ENCODE measurements at places on chromosomes 12 and 14.

GRCh38 chr12:93025145-93026103, 96.3 kb upstream of the EEA1 start:
- no peak overlapping the region for H3K27ac ChIP-seq
- H3K4me3 ChIP-seq, result no peak overlapping the region
- H3K36me3 ChIP-seq, result no peaks in the 10 kb centered on the region

- no peaks in the 10 kb centered on the region for H3K36me3 ChIP-seq
- no peak for DNase-seq
- H3K4me3 ChIP-seq, result no peak overlapping the region
- H3K4me1 ChIP-seq, result peaks cover 30% of the 10 kb centered on the region
- H3K27me3 ChIP-seq, result no peaks in the 10 kb centered on the region
Measured at GRCh38 chr12:104669851-104670337, 213.1 kb downstream of the CHST11 start.

GRCh38 chr12:3697311-3697870, 55.5 kb downstream of the CRACR2A start:
- H3K4me3 ChIP-seq, result no peak overlapping the region
- DNase-seq, result no peak
- H3K27ac ChIP-seq, result no peak overlapping the region
- H3K4me1 ChIP-seq, result no peaks in the 10 kb centered on the region
- H3K36me3 ChIP-seq, result no peaks in the 10 kb centered on the region
- H3K27me3 ChIP-seq, result no peaks in the 10 kb centered on the region

- H3K36me3 ChIP-seq, result no peaks in the 10 kb centered on the region
- DNase-seq, result no peak
- H3K4me3 ChIP-seq, result no peak overlapping the region
Measured at GRCh38 chr12:121057794-121058193, 18.7 kb upstream of the OASL start.

GRCh38 chr12:127079636-127080035, 1187.3 kb upstream of the TMEM132C start:
- H3K4me1 ChIP-seq, result no peaks in the 10 kb centered on the region
- no peak overlapping the region for H3K27ac ChIP-seq
- H3K27me3 ChIP-seq, result no peaks in the 10 kb centered on the region
- DNase-seq, result no peak

DNA sequence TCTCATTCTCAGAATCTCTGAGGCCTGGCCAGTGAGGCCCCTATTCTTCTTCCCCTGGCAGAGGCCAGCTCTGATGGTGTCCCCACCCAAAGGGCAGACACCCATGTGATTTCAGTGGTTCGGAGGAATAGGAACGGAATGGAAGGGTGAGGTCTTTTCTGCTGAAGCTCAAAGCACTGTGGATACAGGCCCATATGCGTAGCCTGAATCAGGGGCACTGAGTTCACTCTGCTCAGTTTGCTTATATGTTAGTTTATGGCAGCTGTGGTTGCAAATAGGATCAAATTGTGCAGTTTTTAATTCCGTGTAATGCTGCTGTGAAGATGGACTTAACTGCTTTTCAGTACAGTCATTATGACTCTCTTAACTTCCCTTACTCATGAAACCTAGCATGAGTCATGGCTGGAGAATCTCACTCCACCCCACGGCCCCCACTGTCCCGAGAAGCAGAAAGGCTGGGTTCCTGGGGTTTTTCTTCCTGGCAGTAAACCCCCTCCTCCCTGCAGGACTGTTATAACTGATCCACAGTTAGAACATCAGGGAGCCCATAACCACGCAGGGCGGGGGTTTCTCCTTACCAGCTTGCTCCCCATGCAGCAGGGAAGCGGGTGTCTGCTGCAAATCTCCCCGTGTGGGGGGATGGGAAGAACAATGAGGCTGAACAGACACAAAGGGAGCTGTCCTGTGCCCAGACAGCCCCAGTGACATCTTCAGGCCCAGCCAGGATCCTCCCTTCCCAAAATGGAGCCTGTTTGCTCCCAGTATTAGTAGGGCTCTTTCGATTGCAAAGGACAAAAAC, 122.7 kb downstream of the SLC38A6 start:
- H3K27me3 ChIP-seq, result no peaks in the 10 kb centered on the region
- peaks cover 6% of the 10 kb centered on the region for H3K4me1 ChIP-seq
- no peak overlapping the region for H3K4me3 ChIP-seq
- no peak for DNase-seq
- peak overlapping the region; percentile 75 for H3K27ac ChIP-seq

GRCh38 chr14:70052990-70053389, 135.8 kb downstream of the SLC8A3 start:
- no peak overlapping the region for H3K4me3 ChIP-seq
- no peaks in the 10 kb centered on the region for H3K36me3 ChIP-seq
- no peak for DNase-seq
- H3K27ac ChIP-seq, result no peak overlapping the region
- H3K27me3 ChIP-seq, result no peaks in the 10 kb centered on the region

- H3K36me3 ChIP-seq, result no peaks in the 10 kb centered on the region
- H3K4me1 ChIP-seq, result no peaks in the 10 kb centered on the region
- no peak for DNase-seq
- no peak overlapping the region for H3K27ac ChIP-seq
- no peaks in the 10 kb centered on the region for H3K27me3 ChIP-seq
- no peak overlapping the region for H3K4me3 ChIP-seq
Measured at GRCh38 chr14:76752744-76753143, 8.5 kb upstream of the VASH1 start.

GRCh38 chr14:64698903-64699302, 5.3 kb upstream of the PLEKHG3 start:
- no peaks in the 10 kb centered on the region for H3K4me1 ChIP-seq
- no peaks in the 10 kb centered on the region for H3K36me3 ChIP-seq
- H3K27ac ChIP-seq, result no peak overlapping the region
- H3K27me3 ChIP-seq, result no peaks in the 10 kb centered on the region
- no peak for DNase-seq

- DNase-seq, result no peak
- no peak overlapping the region for H3K4me3 ChIP-seq
- no peaks in the 10 kb centered on the region for H3K36me3 ChIP-seq
- no peaks in the 10 kb centered on the region for H3K27me3 ChIP-seq
Measured at GRCh38 chr12:77685901-77686300, 144.8 kb upstream of the NAV3 start.

DNA sequence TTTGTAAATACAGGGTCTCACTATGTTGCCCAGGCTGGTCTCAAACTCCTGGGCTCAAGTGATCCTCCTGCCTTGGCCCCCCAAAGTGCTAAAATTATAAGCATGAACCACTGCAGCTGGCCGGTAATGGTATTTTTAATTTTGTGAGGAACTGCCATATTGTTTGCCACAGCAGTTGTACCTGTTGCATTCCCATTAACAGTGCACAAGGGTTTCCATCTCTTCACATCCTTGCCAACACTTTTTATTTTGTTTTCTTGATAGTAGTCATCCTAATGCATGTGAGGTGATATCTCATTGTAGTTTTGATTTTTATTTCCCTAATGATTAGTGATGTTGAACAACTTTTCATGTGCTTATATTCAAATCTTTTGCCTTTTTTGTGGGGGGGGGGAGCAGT, 13.5 kb downstream of the OR5AU1 start:
- no peaks in the 10 kb centered on the region for H3K4me1 ChIP-seq

- H3K4me3 ChIP-seq, result no peak overlapping the region
- H3K36me3 ChIP-seq, result no peaks in the 10 kb centered on the region
- no peaks in the 10 kb centered on the region for H3K4me1 ChIP-seq
- H3K27me3 ChIP-seq, result no peaks in the 10 kb centered on the region
- no peak overlapping the region for H3K27ac ChIP-seq
Measured at GRCh38 chr12:76636121-76636692, 76.6 kb upstream of the OSBPL8 start.

DNA sequence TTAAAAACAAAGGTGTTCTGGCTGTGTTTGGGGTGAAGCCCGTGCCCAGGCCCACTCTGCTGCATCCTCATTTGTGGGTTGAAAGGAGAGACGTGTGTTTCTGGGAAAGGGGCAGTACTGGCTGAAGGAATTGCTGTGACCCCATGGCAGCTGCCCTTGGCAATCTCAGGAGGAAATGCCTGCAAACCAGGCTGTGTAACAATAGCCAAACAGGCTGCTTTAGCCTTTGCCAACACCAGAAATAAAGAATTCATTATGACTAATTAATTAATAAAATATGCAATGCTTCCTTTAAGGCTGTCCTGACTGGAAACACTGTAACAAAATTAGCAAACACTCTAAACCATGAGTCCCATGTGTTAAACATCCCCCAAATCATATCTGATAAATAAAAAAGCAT, 53.0 kb upstream of the KRR1 start:
- no peak for DNase-seq
- H3K4me1 ChIP-seq, result no peaks in the 10 kb centered on the region
- H3K27ac ChIP-seq, result peak overlapping the region; percentile 83
- no peaks in the 10 kb centered on the region for H3K27me3 ChIP-seq

GRCh38 chr14:36511981-36512584, 7.9 kb downstream of the NKX2-1 start:
- no peak overlapping the region for H3K27ac ChIP-seq
- no peak for DNase-seq

DNA sequence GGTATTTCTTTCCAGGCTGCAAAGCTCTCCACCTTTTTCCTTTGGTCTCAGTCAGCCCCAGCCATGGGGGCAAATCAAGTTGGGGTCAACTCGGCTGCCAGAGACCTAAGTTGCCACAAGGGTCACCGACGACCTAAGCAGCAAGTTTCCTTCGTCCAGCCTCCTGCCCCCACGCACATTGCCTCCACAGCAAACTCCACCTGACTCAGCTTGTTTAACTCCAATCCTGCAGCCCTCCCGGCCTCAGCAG, 767 bp upstream of the KCNMB4 start:
- H3K27me3 ChIP-seq, result no peaks in the 10 kb centered on the region
- H3K4me1 ChIP-seq, result peaks cover 8% of the 10 kb centered on the region
- H3K27ac ChIP-seq, result no peak overlapping the region

DNA sequence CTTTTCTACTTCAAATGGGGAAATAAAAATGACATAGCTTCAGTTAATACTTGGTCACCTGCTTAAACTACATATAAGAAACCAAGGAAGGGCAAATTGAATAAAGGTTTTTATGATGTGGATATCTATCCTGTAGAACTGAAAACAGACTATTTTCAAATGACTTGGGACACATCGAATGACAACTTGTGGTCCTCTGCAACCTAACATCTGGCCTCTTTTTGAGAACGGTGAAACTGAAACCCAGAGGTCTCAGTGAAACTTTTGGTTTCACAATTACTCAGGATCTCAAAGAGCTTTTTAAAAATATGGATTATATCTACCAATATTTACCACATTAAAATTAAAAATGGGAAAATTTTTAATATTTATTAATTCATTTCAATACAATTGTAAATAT, 65.2 kb downstream of the PPP2R5E start:
- no peak overlapping the region for H3K27ac ChIP-seq
- H3K36me3 ChIP-seq, result no peaks in the 10 kb centered on the region
- H3K4me1 ChIP-seq, result no peaks in the 10 kb centered on the region
- no peak overlapping the region for H3K4me3 ChIP-seq

- no peak for DNase-seq
- no peak overlapping the region for H3K27ac ChIP-seq
- no peaks in the 10 kb centered on the region for H3K36me3 ChIP-seq
Measured at GRCh38 chr12:101582937-101583336, 11.8 kb upstream of the MYBPC1 start.

- H3K4me1 ChIP-seq, result peaks cover 9% of the 10 kb centered on the region
- DNase-seq, result no peak
- H3K36me3 ChIP-seq, result no peaks in the 10 kb centered on the region
- H3K27me3 ChIP-seq, result no peaks in the 10 kb centered on the region
Measured at GRCh38 chr14:61565181-61565580, 130.1 kb upstream of the HIF1A start.

Measured in breast epithelium (tissue), 4 donors.